AG08395 (cell line): ENCODE measurements at places on chromosomes 12 and 14.
A peak's percentile ranks its signal among the peaks of the same experiment; 100 is the strongest.

DNA sequence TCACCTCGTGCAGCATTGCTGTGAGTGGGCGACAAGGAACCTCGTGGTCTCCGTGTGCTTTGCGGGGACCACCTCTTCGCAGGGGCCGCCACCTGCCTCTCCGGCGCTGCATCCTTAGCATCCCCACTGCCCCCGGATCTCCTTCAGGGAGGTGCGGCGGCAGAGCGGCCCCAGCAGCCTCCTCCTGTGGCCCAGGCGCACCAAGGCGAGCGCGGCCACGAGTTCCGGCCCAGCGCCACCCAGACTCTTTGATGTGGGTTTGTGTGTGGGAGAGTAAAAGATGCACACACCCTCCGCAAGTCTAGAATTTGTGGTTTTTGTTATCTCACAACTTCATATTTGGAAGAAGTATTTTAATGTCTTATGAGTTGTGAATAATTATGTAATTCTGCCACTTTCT lies 118.8 kb upstream of the DIO3 start:
- no peak for DNase-seq

- no peak for DNase-seq
Observed at GRCh38 chr14:36514278-36515104, 5.5 kb downstream of the NKX2-1 start.

DNA sequence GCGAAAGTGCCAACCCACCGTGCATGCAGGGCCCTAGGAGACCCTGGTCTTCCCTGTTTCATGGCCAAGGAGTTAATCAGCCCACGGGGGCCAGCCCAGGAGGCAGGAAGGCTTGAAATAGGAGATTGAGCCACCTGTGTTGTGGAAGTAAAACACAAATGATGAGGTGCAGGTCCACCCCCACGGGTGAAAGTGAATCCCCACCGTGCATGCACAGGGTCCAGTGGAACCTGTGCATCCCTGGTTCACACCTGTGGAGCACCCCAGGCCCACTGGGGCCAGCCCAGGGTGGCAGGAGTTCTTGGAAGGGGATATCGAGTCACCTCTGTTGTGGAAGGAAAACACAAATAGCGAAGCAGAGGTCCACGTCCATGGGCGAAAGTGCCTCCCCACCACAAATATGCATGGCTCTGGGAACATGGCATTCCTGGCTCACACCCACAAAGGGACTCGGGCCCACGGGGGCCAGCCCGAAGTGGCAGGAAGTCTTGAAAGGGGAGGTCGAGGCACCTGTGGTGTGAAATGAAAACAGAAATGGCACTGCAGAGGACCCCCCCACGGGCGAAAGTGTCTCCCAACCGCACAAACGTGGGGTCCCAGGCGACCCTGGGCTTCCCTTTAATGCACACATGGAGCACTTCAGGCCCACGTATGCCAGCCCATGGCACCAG lies 381.5 kb downstream of the ALG10 start:
- peak; percentile 0 for DNase-seq

GRCh38 chr12:56014205-56014604 lies 6.6 kb upstream of the IKZF4 start:
- no peak for DNase-seq

GRCh38 chr12:121800694-121801594 lies 2.9 kb upstream of the SETD1B start:
- DNase-seq, result peak; percentile 65

GRCh38 chr12:102425109-102426039 lies 55.0 kb downstream of the IGF1 start:
- no peak for DNase-seq

GRCh38 chr12:113935459-113935858 lies 30.7 kb downstream of the RBM19 start:
- no peak for DNase-seq
